ENCODE measurements at places on chromosomes 1 and 21.

DNA sequence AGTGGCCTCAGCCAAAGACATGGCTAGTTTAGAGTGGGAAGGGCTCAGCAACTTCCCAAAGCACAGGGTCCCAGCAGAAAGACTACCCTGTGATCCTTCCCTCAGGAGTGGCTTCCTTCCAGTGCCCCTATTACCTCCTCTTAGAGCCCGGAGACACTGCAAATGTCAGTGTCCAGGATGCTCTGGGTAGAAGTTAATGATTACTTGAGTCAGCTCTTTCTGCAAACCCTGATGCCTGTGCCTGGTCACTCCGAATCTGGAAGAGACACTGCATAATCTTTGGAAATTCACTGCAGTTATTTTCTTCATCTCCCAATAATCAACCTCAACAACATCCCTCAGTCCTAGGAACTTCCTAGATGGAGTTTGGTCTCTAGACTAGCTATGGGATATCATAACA, 27.2 kb upstream of the MGST3 start:
- no peak for DNase-seq

- no peak for DNase-seq
Observed at GRCh38 chr1:109281680-109282496, 1.1 kb downstream of the PSRC1 start.

GRCh38 chr1:101130673-101131072, 105.1 kb upstream of the DPH5 start:
- DNase-seq: no peak

GRCh38 chr1:225440380-225441221, 12.8 kb upstream of the LBR start:
- DNase-seq: no peak

DNA sequence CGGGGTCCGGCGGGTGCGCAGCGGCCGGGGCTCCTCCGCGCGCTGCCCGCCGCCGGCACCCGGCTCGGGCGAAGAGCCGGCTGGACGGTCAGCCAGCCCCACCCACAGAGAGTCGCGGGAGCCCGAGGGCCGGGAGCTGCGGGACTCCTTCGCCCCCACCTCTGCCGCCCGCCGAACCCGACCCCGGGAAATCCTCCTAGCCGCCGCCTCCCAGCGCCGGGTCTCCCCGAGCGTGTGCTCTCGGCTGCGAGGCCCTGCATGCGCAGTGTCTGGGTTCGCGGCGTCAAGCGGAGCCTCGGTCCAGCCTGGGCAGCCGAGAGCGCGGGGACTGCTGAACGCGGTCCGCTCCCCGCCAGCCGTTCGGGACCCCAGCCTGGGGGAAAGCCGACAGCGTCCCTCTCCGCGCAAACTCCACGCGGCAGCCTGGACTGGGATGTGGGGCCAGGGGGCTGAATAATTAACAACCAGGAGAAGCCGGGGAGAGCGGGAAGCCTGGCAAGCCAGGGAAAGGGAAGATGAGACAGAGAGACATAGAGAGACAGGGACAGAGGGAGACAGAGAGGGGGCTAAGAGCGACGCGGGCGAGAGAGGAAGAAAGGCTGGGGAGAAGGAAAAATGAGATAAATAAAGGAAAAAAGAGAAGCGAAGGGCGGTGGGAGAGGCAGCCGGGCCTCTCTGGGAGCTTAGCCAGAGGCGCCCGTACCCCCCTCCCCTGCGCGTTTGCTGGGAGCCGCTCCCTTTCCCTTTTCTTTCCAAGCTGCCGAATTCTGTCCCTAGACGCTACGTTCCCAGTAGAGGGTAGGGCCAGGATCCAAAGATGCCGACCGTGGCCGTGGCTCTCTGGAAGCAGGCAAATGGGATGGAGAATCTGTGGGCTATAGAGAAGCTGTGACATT, 64.2 kb downstream of the MEF2D start:
- no peak for DNase-seq

- DNase-seq: no peak
Observed at GRCh38 chr1:96695954-96696353, 25.6 kb upstream of the PTBP2 start.

DNA sequence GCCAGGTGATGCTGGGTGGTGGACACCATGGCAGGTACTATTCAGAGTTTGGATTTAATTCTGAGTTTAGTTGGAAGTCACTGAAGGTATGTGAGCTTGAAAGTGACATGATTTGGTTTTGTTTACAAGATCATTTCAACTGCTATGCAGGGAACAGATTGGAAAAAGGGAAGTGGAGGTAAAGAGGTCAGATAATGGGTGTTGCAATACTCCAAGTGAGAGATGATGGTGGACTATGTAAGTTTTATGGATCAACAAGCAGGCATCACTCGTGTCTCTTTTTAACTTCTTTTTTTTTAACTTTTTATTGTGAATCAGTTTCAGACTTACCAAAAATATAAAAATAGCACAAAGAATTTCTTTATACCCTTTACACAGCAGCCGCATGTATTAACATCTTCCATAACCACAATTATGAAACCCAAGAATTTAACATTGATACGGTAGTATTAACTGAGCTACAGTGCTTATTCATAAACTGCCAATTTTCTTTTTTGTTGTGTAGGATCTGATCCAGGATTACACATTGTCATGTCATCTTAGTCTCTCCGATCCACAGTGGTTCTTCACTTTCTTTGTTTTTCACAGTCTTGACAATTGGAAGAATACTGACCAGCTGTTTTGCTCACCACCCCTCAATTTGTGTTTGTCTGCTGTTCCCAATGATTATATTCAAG, 24.9 kb upstream of the NHLH2 start:
- DNase-seq: no peak

DNA sequence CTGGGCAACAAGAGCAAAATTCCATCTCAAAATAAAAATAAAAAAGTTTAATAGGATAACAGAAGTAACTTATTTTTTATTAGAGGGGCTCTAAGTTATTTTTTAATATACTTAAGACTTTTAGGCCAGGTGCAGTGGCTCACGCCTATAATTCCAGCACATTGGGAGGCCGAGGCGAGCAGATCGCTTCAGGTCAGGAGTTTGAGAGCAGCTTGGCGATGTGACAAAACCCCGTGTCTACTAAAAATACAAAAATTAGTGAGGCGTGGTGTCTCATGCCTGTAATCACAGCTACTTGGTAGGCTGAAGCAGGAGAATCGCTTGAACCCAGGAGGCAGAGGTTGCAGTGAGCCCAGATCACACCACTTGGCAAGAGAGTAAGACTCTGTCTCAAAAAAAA, 180.5 kb upstream of the NR5A2 start:
- no peak for DNase-seq

- no peak for DNase-seq
Observed at GRCh38 chr1:119953266-119953998, 57.1 kb upstream of the ADAM30 start.

GRCh38 chr21:36247316-36248010, 72.5 kb upstream of the MORC3 start:
- no peak for DNase-seq

- DNase-seq: no peak
Observed at GRCh38 chr1:90622666-90623065, 94.4 kb downstream of the BARHL2 start.

DNA sequence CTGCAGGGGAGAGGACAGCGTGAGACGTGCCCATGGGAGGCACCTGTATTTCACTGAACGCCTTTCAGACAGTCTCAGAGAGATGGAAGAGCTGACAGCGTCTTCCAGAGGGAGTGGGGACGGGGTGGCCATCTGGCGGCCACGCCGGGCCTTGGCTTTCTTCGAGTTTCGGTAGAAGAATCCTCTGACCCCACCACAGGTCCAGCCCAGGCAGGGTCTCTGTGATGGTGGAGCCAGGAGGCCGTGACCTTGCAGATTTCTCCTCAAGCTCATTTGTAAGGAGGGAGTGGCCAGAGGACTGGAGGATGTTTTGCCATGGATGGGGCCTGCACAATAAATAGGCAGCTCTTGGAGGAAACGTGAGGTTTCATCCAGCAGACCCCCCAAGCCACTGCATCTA, 47.6 kb upstream of the ADARB1 start:
- no peak for DNase-seq

- no peak for DNase-seq
Observed at GRCh38 chr1:86913399-86913895, 479 bp downstream of the SELENOF start.

- DNase-seq: no peak
Observed at GRCh38 chr1:33636209-33636608, 163.8 kb downstream of the ZSCAN20 start.

- no peak for DNase-seq
Observed at GRCh38 chr1:57353654-57354053, 70.2 kb downstream of the DAB1 start.

- DNase-seq: no peak
Observed at GRCh38 chr1:83574791-83575190, 424.1 kb downstream of the TTLL7 start.

DNA sequence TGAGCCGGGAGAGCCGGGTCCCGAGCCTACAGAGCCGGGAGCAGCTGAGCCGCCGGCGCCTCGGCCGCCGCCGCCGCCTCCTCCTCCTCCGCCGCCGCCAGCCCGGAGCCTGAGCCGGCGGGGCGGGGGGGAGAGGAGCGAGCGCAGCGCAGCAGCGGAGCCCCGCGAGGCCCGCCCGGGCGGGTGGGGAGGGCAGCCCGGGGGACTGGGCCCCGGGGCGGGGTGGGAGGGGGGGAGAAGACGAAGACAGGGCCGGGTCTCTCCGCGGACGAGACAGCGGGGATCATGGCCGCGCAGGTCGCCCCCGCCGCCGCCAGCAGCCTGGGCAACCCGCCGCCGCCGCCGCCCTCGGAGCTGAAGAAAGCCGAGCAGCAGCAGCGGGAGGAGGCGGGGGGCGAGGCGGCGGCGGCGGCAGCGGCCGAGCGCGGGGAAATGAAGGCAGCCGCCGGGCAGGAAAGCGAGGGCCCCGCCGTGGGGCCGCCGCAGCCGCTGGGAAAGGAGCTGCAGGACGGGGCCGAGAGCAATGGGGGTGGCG, 371 bp downstream of the ARID1A start:
- no peak for DNase-seq

GRCh38 chr1:22323846-22324504, 127.7 kb upstream of the ZBTB40 start:
- no peak for DNase-seq

DNA sequence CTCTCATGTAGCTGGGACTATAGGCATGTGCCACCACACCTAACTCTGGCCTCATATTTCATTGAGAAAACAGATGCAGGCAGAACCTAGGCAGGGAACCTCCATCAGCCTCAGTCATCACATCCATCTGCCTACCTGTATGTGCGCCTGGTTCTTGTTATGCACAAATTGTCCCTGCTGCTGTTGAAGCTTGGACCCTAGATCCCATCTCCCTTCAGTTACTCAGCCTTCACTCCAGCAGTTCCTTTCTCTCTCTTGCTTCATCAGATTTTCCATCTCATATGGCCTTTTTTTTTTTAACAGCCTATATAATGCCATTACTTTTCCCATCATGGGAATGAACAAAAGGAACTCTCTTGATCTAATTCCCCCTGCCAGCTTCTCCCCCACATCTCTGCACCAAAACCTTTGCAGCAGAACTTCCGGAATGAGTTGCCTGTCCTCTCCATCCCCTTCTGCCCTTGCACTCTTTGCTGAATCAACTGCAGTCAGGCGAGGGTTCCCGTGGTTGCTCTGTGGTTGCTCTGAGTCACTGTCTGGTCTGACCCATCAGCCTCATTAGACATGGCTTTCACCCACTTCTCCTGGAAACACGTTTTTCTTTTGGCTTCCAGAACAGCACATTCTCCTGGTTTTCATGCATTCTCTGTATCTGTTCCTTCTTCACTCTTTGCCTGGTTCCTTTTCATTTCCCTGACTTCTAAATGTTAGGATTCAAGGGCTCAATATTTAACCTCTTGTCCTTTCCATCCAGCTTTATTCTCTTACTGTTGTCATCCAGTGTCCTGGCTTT, 41.5 kb downstream of the UBE4B start:
- no peak for DNase-seq

GRCh38 chr21:8989721-8990325, 1531.6 kb upstream of the TPTE start:
- DNase-seq: no peak

DNA sequence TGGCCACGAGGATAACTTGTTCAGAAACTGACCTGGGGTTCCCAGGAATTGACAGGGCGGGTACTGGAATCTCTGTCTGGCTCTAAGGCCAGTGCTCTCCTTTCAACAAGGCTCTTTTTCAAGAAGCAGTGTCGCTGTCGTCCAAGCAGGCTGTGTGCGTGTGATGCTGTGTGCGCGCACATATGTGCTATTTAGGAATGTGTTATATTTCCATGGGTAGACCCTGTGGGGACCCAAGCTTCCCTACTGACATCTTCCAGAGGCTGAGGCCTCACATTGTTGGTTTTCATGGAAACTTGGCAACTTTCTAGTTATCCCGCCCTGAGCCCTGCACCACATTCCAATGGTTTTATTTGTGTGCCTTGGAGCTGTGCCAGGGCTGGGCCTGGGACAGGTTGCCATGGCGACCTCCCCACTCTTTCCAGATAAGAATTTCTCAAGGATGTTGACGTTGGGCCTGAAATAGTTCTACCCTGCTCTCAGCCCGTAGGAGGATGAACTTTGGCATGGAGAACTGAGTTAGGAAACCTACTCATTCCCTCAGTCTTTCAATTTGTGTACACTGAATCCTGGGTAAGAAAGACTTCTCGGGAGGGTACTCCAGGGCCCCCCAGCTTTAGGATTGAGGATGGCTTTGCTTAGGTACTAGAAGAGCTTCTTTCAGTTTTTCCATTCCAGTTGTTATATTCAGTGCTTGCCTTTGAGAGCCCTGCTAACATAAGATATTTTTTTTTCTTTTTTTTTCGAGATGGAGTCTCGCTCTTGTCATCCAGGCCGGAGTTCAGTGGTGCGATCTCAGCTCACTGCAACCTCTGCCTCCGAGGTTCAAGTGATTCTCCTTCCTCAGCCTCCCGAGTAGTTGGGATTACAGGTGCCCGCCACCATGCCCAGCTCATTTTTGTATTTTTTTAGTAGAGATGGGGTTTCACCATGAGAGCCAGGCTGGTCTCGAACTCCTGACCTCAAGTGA, 38.8 kb upstream of the SRSF10 start:
- DNase-seq: peak; percentile 10

DNA sequence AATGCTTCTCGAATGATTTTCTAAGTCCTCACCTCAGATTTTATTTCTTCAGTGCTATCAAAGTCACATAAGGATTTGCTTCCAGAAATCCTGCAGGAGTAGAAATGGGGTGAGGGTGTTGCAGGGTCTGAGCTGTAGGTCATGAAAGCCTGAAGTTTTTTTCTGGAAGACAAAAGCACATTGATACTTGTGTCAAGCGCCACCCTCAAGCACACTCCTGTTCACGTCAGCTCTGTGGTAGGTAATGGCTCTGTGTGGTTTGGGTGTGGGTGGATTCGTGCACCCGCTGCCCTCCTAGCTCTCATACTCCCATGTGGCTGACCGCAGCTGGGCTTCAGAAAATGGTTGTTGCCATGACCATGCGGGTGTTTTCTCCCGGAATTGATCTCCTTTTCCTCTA, 39.9 kb downstream of the AKNAD1 start:
- no peak for DNase-seq

GRCh38 chr1:21937372-21938121, 437 bp upstream of the HSPG2 start:
- DNase-seq: no peak

GRCh38 chr1:174222166-174222949, 63.0 kb downstream of the RABGAP1L start:
- no peak for DNase-seq

- DNase-seq: no peak
Observed at GRCh38 chr1:197305925-197306324, 37.9 kb downstream of the CRB1 start.

All from esophagus squamous epithelium (tissue), 5 donors.